ENCODE measurements at places on chromosomes 5 and 9. TPM values are rescaled to one million over a fixed set of nuclear protein-coding genes. Genes with fewer than 3 reads are reported as not detected.

FBP2 gene
- 0.10 TPM for polyA plus RNA-seq

ANKRD34B gene
- 0.32 TPM for polyA plus RNA-seq

DNA sequence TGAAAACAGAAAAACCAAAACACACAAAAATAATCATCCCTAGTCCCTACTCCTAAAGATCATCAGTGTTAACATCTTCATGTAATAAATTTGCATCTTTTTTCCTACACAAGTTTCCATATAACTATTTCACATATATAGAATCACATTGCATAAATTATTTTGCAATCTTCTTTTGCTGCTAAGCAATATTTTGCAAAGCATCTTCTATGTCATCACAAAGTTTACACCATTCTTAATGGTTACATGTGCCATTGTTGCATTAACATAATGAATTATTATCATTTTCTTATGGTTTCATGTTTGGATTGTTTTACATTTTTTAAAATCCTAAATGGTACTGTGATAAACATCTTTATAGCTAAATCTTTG lies 17.8 kb downstream of the SH3TC2 start:
- no peak for DNase-seq

DNA sequence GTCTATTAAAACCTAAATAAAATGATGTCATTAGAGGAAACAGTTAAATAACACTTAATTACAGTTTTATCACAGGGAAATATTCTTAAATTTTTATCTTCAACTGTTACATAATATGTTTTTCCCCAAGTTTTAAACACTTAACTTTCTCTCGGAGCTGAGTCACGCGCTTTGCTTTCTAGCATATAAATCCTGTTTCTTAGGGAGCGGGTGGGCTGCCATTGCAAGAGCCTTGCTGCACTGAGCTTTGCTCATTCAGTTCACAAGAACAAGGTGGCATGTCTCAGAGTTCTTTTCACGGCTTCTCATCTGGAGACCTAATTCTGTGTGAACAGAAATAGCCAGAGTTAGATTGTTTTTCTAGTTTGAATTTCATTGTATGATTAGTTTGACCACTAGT lies 166.1 kb downstream of the ZSWIM6 start:
- DNase-seq: no peak

TXN gene
- polyA plus RNA-seq: 173 TPM

- no peak for DNase-seq
Observed at GRCh38 chr5:10611290-10611689, 47.4 kb downstream of the ANKRD33B start.

DNA sequence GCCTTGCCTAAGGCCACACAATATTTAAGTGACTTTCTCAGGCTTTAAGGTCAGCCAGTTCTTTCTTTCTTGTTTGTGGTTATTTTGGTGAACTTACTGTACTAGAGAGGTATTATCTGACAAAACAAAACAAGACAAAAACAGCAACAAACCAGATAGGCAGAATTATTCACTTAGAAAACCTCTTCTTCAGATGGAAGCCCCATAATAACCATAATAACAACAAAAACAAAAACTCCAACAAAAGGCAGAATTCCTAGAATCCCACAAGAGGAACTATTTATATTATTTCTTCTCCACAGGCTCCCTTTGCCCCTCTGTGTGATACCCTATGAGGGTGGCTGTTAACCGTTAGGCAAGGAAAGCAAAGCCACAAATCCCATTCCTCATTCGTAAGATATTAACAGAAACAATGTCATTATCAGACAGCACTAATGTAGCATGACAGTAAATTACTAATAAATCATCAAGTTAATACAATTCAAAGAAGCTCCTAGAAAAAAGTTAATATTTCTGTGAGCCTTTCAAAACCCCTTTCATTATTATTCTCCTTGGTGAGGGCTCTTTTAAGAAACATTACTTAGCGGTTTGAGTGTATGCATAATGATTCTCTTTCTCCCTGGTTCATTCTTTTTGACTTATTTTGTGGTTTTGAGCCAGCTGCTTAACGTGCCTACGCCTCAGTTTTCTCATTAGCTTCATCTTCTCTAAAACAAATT lies 274.9 kb downstream of the EFNA5 start:
- DNase-seq: no peak

DNA sequence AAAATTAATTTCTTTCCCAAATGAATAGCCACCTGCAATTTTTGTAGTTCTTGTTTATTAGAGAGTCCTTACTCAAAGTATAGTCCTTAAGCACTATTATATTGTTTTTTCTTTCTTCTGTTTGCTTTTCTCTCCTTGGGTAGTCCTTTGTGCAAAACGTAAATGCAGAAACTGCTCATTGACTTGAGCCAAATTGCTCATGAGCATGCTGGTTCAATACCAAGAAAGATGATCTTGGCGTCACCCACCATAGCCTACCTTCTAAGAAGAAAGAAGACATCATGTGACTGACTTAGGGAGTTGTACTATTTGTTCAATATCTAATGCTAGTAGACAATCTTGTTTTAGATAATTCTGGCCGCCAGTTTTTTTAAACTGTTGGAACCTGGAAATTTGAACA lies 248.8 kb upstream of the DMRT1 start:
- no peak for DNase-seq

DNA sequence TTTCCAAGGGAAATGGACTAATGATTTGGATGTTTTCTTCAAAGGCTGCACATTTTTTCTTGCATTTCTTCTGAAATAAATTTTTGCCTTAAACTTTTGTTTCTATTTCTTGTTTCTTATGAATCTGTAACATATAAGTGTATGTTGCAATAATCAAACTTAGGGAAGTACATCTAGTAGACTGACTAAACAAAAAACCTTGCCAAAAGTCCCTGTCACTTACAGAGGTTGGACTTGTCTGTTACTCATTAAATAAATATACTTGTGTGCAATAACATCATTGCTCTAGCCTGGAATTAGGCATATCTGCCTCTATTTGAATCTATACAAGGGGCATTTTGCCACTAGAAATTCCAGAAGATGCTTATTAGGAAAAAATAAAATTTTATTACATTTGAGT lies 56.6 kb downstream of the C6 start:
- DNase-seq: no peak

DNA sequence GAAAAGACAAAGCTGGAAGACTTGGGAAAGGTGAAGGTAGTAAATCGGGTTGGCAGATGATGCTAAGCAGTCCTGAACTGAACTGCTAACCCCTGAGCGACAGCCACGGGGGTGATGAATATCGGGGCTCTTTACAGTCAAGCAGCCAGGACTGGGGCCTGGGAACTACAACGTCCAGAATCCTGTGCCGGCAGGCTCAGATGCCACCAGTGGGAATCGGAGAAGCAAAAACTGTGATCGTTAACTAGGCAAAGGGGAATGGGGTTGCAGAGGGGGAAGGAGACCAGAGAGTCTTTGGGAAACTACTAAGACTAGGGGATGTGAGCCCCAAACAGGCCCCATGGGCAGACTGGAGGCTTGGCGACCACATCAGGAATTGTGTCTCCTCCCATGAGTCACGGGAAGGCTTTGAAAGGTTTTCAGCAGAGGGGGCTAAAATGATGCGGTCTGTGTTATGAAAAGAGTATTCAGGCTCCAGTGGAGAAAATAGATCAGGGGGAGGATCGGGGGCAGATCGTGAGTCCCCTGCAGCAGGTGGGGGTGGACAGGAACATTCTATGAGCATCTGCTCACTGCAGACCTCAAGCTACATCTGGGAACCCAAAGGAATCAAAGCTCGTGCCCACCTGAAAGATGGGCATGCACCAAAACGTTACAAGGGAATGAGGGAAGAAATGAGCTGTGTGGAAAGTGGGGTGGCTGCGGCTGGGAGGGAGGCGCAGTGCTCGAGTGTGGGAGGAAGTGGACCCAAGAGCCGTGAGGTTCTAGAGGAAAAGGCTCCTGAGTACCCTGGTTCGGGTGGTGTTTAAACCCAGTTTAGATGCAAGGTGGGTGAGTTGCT lies 53.8 kb downstream of the HRH2 start:
- DNase-seq: no peak

Data from left kidney (tissue), 8 donors.